ENCODE measurements at places on chromosomes 7 and 10. TPM values are rescaled to one million over a fixed set of nuclear protein-coding genes. Genes with fewer than 3 reads are reported as not detected.

RSPH10B gene
- total RNA-seq = not detected

CPA1 gene
- total RNA-seq = not detected

PON1 gene
- not detected for total RNA-seq

IQUB gene
- not detected for total RNA-seq

RBP4 gene
- not detected for total RNA-seq

DNA sequence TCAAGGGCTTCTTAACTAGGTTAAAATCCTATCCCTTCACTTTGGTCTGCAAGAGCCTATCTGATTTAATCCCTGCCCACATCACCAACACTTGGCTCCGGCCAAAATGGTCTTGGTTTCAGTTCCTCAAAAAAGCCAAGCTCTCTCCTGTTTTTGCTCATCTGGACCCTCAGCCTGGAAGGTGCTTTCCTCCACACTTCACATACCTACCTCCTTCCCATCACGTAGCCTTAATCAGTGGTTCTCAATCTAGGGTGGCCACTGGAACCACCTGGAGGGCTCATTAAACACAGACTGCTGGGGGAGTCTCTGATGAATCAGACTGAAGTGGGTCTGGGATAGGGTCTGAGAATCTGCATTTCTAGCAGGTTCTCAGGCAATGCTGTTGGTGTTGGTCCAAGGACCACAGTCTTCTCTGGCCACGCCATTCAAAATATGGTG, 227.0 kb upstream of the AOAH start:
- no peaks in the 10 kb centered on the region for H3K27me3 ChIP-seq
- no peak overlapping the region for H3K4me3 ChIP-seq
- H3K27ac ChIP-seq = no peak overlapping the region

GRCh38 chr10:70655316-70655715, 17.0 kb upstream of the ADAMTS14 start:
- H3K27ac ChIP-seq = no peak overlapping the region
- DNase-seq = no peak

- H3K4me1 ChIP-seq = no peaks in the 10 kb centered on the region
- no peak for DNase-seq
- H3K27ac ChIP-seq = no peak overlapping the region
- H3K4me3 ChIP-seq = no peak overlapping the region
Observed at GRCh38 chr10:113631684-113632367, 32.0 kb downstream of the NRAP start.

DNA sequence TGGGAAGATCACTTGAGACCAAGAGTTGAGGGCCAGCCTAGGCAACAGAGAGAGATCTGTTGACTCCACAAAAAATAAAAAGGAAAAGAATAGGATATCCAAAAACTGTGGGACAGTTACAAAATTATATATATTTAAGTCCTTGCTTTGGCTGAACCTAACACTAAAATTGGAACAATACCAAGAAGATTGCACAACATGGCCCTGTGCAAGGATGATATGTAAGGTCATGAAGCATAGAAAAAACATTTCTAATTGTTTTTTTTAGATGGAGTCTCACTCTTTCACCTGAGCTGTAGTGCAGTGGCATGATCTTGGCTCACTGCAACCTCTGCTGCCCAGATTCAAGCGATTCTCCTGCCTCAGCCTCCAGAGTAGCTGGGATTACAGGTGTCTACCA, 139.0 kb downstream of the TPST1 start:
- no peak for DNase-seq
- H3K27me3 ChIP-seq = no peaks in the 10 kb centered on the region
- no peaks in the 10 kb centered on the region for H3K36me3 ChIP-seq
- no peak overlapping the region for H3K4me3 ChIP-seq

- no peaks in the 10 kb centered on the region for H3K4me1 ChIP-seq
- H3K27me3 ChIP-seq = peaks cover 10% of the 10 kb centered on the region
- no peak for DNase-seq
- H3K4me3 ChIP-seq = no peak overlapping the region
Observed at GRCh38 chr7:128262273-128263028, 21.4 kb downstream of the LEP start.

DNA sequence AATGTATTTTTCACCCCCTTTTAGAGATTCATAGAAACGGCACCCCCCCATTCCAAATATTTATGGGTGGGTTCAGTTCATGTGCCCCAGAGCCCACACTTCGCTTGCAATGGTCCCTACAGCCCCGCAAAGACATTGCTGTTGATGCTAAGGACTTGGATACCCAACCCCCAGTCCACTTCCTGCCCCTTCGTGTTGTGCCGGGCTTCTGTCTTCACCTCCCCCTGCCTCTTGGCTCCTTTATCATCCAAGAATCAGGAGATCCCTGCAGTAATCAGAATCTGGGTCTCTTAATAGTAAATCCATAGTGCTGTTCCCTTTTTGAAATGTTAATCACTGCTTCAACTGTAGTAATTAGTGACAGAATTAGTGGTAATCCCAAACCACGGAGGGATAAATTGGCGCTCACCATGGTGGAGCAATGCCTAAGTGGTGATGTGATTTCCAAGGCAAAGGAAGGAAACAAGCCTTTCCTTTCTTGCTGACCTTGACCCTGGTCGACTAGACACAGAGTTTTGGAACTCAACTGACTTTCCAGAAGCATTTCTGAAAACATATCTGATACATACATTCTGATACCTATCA, 67.7 kb downstream of the HK1 start:
- H3K27me3 ChIP-seq = no peaks in the 10 kb centered on the region
- H3K36me3 ChIP-seq = peaks cover 28% of the 10 kb centered on the region
- H3K4me1 ChIP-seq = peaks cover 86% of the 10 kb centered on the region
- no peak for DNase-seq
- H3K27ac ChIP-seq = peak overlapping the region; percentile 81
- H3K4me3 ChIP-seq = no peak overlapping the region

DNA sequence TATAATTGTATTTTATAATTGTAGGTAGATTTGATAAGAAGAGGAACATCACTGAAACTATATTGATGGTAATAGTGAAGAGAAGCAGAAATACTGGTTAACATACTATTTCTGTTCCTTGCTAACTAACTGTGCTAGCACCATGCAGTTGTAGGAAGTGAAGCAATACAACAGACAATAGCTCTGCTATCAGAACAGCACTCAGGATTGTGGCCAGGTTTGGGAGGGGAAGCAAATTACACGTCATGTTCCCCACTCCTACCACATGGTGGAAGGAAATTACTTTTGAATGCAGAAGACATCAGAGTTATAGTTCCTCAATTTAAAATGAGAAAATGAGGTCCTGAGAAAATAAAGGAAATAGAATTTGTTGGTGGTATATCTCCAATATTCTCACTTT, 151.1 kb downstream of the DGKB start:
- no peak for DNase-seq
- no peaks in the 10 kb centered on the region for H3K36me3 ChIP-seq
- H3K4me1 ChIP-seq = no peaks in the 10 kb centered on the region
- H3K27ac ChIP-seq = no peak overlapping the region
- H3K27me3 ChIP-seq = no peaks in the 10 kb centered on the region
